ENCODE measurements at places on chromosomes 6 and 20.

DNA sequence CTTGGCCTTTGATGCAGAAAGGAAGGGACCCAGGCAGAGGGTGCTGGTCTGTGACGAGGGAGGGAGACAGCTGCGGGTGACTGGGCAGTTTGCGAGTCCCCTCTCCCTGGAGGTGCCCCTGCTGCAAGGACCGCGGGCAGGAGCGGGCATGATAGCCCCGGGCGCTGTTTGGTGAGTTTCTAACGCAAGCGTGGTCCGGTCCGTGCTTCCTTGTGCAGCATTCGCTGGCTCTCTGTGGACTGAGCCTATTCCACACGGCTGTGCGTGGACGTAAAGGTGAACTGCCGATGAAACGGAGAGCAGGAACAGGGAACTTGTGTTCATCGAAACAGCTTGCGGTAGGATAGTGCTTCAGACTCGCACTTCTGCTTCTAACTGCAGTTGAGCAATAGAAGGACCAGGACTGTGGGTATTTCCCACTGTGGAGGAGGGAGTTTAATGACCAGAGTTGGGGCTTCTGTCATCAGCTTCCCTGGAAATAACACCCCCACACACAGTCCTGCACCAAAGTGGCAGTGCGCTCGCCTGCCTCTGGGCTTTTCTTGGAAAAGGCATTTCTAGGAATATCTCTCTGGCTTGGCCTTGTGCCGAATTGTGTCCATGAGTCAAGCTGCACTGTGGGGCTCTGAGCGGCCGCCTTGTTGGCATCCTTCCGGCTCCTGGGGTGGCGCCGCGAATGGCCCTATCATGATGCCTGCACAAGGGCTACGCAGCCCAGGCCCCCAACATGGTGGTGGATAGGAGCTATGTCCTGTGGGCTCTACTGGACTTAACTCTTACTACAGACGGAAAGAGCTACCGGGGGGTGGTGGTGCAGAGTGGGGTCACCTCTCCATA is 48.9 kb downstream of the DUSP22 start:
- no peak for DNase-seq

DNA sequence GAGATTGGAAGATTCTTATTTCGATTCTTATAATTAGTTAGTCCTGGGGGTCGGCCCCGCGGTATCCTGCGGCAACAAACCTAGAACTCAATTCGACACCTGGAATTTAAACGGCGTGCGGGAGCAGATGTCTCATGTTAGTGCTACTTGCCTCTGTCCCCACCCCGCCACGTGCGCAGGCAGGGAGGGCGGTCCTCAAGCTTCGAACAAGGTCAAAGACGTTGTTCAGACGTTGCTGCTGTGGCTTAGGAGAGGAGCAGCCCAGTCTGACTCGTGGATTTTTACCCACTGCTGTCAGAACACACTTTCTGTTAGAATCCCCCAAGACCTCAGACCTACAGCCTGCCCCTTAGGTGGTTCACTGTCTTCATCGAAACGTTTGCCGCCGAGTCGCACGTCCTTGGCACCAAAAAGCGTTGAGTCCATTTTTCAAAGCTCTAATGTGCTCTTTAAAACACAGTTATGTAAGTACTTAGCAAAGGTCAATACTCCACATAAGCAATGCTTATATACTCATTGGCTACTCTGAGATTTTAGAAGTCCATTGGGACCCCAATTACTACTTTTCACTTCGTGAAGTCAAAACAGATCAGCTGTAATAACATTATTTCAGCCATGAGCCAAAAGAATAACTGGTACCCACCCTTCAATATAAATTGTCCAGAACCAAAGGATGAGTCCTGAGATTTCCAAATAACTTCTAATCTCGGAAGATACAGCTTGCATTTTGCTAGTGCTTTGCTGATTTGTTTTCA is 2.7 kb upstream of the C6orf62 start:
- no peak for DNase-seq

- no peak for DNase-seq
Observed at GRCh38 chr6:39280247-39280731, 33.9 kb downstream of the KCNK17 start.

DNA sequence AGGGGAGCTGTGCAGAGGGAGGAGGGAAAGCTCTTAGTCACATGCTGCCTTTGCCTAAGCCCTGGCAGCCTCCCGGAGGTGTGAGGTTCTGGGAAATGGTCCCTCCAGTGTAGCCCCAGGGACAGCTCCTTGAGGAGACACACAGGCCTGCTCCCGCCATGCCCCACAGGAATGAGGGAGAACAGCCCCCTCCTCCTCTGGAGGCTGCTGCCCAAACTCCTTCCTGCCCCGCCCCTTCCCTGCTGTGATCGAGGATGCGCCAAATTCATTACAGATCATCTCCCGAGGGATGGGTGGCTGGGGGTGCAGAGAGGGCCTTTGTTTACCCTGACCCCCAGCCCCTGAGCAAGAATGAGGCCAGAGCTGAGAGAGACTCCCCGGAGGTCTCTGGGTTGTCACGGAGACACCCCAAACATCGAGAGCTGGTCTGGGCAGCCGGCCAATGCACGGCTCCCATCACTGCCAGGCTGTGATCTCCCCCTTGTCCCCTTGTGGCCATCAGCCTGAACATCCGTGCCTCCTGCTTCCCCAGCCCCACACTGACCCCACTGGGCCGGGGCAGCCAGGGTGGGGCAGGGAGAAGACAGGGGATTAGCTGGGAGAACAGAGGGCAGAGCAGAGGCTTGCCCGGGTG is 8.4 kb downstream of the CYP21A2 start:
- DNase-seq: peak; percentile 70

DNA sequence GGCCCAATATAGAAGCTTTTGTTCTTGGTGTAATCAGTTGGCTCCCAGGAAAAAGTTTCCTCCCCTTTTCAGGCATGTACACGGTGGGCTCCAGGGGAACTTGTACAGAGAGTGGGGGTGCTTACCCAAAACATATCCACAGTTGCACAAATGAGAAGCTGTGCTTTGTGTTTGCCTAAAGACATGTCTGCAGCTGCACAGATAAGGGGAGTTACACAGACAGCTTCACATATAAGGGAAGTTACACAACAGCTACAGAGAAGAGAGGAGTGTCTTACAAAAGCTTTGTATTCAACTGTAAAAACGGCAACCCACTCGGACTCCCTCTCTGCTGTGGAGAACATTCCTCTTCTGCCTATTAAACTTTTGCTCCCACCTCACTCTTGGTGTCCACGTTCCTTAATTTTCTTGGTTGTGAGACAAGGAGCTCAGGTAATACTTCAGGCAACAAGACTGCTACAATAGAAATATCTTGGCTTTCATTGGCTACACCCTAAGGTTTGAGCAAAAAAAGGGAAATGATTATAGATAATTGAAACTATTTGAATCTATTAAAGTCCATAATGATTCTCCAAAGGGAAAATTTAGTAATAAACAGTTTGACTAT is 7.4 kb upstream of the PNRC1 start:
- no peak for DNase-seq

DNA sequence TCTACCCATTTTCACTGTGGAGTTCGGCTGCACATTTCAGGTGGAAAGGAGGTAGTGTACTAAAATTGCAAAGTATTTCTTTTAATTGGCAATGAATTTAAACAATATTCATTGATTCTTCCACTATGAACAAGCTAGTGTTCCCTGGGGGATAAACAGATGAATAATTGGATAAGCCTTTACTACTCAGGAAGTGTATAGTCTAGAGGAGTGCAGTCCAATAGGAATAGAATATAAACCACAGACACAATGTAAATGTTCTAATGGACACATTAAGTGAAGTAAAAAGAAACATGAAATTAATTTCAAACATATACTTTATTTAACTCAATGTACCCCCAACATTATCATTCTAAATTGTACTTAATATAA is 28.7 kb downstream of the SGK1 start:
- DNase-seq: no peak

GRCh38 chr6:6816716-6817115 is 228.2 kb downstream of the LY86 start:
- DNase-seq: no peak

GRCh38 chr6:56450882-56451739 is 191.6 kb downstream of the DST start:
- peak; percentile 73 for DNase-seq

GRCh38 chr6:167697316-167697715 is 129.4 kb upstream of the AFDN start:
- peak; percentile 49 for DNase-seq

DNA sequence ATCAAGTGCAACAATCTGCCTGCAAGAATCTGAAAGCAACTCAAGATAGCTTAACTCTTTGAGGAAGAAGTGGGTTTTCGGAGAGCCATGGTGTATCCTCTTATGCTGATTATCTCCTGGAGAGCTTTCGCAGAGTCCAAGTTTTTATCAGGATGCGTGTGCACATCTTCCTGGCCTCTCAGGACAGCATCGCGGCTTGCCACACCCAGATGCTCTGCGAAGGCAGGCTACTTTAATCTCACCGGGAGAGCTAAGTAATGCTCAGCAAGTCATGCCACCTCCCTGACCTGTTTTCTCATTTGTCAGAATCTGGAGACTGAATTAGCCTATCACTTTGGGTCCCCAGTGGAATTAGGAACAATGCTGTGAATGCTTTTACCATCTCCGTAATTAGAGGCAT is 52.9 kb downstream of the TTI1 start:
- no peak for DNase-seq

DNA sequence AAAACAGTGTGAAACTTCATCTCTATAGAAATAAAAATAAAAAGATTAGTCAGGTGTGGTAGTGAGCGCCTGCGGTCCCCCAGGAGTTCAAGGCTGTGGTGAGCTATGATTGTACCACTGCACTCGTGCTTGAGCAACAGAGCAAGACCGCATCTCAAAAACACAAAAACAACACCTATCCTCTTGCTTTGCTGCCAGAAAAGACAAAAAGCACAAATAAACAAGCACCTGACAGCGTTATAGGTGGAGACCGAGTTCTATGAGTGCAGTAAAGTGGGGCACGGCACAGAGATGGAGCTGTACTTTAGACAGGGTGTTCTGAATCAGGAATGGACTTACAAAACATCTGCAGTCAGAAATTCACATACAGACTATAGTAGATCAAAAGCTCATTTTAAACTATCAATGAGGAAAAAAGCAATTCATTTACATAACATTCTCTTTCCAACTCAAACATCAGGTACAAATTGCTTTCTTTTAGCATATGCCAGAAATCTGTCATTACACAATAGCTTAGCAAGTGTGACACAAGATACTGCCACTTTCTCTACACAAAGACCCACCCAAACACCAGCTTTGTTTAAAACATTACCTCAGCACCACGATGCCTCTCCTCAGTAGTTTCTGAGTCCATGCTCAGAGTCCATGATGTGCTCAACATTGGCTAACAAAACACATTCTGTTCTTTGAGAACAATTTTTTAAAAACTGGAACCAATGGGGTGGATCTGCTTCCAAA is 10.1 kb downstream of the EZR start:
- no peak for DNase-seq

Data from right hindlimb (tissue), 1 donor.